ENCODE measurements at places on chromosomes 6 and 20.

DNA sequence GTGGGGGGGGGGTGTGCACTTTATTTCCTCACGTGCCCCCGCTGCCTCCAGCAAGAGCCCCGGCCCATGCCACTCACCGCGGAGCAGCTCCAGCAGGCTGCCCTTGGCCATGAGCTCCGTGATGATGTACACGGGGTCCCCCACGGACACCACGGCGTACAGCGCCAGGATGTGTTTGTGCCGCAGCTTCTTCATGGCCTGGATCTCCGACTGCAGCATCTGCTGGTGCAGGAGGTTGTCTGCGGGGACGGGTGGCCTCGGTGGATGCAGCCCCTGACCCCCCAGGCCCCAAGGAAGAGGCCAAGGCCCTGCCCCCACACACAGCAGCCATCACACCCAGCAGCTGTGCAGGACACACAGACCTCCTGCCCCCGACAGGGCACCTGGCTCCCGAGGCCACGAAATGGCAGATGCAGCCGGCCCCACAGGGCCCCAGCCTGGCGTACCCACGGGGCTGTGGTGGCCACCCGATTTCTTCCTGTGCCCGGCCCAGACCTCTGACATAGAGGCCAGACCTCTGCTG, 4.7 kb downstream of the PTK6 start:
- no peak for DNase-seq

DNA sequence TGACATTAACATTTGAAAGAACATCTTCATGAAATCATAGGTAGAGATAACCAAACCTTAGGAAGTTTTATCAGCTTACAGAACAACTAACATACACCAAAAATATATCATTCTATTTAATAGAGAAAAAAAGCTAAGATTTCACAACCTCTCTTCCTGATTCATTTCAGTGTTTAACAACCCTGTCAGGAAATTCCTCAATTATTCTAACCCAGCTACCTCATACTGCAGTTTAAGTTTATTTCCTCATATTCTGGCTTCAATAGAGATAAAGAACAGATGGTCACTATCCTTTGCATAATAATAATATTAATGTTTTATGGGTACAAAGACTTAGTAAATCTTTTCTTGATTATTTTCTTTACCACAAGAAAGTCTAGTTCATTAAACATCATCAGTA, 112.9 kb upstream of the HSF2 start:
- DNase-seq: no peak

DNA sequence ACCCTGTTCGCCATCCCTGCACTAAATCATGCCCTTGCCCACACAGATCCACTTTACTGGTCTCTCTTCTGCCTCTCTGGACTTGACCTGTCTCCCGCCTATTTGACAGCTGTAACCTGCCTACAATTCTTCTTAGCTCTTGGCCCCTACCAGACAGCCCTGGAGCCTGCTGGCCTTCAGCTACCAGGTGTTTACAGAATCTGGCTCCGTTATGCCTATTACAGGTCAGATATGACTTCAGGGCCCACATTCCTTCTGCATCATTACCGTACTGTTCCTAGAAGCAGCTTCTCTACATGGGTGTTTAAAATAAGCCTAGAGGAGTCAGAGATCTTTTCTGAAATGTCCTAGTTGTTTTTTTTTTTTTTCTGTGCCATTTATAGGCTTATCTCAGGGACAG, 45.4 kb upstream of the CCN6 start:
- no peak for DNase-seq

DNA sequence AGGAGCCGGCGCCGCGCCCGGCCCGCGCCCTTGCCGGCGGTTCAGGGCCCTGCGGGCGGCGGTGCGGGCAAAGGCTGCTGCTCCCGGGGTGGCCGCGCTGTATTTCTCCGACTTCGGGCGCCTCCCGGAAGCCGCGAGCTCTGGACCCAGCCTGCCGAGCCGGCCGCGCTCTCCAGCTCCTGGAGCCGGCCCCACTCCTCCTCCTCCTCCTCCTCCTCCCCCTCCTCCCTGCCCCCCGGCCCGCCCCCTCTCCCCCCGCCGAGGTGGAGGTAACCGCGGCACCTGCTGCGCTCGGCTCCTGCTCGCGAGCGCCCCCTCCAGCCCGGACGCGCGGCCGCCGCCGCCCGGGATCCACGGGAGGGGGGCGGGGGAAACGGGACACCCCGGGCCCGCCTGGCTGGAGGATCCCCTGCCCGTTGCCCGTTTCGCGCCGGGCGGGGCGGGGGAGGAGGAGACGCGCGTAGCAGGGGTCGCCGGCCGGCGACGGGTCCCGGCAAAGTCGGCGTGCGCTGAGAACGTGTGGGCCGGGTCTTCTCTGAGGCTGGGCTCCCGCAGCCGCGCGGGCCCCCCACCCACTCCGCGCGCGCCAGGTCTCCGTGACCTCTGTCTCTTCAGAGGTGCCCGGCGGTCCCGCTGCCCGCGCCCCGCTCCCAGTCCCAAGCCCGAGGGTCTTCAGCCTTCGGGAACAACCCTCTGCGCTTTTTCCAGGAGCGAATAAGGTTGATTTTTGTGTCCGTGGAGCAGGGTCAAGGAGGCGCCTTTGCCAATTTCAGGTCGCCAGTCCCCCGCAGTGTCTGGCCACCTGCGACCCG, at the start of gene SLC22A23:
SLC22A23 (minus strand) TSS at position 153 of the 812 bp plus-strand sequence. CDS start 491 bp downstream, outside the sequence.
- peak; percentile 68 for DNase-seq

DNA sequence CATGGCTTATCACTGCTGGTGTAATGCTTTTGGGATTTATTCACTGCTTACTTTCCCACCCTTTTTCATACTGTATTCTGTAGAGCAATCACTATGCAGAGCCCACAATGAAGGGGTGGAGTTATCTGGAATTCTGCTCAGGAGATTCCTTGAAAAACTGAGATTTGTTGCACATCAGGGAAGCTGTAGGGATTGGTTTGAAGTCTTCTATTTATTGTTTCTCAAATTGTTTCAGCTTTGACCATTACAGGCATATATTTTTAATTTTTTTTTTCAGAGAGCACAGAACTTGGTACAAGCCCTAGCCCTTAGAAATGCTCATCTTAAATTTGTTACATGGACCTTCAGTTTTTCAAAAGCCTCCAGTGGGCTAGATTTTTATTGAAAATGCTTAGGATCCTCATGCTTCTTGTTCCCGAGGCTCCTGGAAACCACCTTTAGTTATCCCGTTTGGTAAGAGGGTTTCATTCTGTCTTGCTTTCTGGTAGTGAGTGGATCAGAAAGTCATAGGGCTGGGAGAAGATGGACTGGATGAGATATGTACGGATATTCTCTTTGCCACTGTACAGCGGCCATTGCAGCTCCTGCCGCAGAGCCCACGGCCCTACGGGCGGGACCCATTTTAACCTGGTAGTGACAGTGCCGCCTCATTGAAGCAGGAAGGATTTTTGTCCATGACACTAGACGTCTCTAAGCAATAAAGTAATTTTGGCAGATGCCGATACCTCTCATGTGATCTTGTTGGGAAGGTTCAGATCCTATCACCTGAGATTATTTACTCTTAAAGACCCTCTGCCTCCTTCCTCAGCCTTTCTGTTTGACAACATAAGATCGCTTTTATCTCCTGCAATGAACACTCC, 45.3 kb upstream of the ZNF184 start:
- no peak for DNase-seq

DNA sequence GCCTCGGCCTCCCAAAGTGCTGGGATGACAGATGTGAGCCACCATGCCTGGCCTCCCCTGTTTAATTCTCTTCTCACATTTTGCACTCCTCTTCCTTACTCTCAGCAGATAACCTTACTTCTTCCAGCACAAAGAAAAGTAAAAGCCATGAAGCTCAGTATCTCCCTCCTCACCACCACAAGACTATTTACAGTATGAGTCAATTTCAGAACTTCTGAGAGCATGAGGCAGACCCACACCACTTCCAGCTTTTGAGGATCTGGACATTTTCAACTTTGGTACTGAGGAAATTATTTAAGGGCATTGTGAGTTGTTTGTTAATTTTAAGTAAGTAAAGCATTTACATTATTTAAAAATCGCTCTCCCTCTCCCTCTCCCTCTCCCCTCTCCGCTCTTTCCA, 8.0 kb upstream of the SNX3 start:
- no peak for DNase-seq

DNA sequence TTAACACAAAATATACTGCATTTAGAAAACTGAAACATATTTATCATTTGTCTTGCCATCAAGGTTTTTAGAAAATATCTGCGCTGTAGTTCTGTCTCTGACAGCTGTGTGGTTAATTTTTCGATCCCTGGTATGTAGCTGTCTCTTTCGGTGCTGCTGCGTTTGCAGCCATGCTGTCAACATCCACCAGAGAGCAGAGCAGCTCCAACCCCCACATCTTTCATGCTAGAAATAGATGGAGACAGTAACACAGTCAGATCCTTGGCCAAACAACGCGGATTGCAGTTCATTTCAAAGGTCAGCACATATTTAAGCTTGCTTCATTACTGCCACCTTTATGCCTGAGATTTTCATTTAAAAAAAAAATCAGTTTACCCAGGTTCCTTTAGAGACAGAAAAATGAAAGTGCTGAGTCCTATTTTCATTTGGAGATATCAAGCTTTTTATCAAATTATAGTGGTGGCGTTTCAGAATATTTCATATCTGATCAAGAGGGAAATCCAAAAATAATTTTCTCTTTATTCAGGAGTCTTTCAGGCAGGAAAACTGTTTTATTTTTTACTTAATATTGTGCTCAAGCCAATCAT, 157.7 kb upstream of the MMS22L start:
- no peak for DNase-seq

GRCh38 chr6:37029249-37029971, 24.0 kb downstream of the FGD2 start:
- DNase-seq: peak; percentile 71

DNA sequence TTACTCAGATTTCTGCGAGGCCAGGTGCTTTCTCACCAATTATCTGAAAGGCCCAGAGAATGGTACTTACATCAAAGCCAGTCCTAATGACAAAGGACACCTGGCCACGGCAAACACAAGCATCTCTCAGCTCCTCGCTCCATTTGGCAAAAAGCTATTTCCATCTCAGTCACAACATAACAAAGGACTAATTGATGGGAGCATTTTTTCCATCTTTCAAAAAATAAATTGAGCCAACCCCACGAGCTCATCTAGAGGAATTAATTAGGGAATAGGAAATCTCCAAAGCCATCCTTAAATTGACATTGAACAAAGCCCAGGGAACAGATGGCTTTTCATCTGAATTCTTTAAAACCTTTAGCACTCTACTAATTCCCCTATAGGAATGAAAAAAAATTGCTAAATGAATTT, 236.7 kb downstream of the HAO1 start:
- no peak for DNase-seq

GRCh38 chr6:20137837-20138236, 74.4 kb downstream of the MBOAT1 start:
- DNase-seq: no peak

DNA sequence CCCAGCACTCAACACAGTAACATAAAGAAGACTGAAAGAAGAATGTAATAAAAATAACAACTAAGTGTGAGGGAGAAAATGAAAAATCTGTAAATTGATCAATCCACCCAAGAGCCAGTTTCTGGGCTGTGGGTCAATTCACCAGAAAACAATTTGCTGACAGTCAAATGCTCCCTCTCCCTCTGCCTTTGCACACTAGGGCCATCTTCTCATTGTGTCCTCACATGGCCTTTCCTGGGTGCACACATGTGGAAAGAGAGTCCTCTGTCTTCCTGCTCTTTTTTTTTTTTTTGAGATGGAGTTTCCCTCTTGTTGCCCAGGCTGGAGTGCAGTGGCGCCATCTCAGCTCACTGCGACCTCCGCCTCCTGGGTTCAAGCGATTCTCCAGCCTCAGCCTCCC, 53.9 kb upstream of the PRND start:
- DNase-seq: no peak

- no peak for DNase-seq
Observed at GRCh38 chr6:99014061-99014460, 66.3 kb upstream of the FBXL4 start.

DNA sequence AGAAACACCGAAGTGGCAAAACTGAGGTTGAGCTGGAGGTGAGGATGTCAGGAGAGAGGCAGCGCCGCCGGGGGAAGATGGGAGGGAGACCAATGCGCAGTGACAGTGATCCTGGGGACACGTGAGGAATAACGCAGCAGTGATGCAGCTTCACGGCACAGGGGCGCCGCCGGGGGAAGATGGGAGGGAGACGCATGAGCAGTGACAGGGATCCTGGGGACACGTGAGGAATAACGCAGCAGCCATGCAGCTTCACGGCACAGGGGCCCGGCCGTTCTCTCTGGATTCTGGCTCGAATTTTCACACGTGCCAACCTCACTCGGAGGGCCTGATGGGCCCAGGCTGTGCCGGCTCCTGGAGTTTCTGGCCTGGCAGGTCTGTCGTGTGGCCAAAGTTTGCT, 94.7 kb downstream of the SMOC2 start:
- DNase-seq: no peak

- no peak for DNase-seq
Observed at GRCh38 chr6:22656706-22657351, 87.5 kb downstream of the HDGFL1 start.

- no peak for DNase-seq
Observed at GRCh38 chr6:108594151-108594550, 33.4 kb downstream of the FOXO3 start.

- DNase-seq: no peak
Observed at GRCh38 chr6:4347877-4348276, 212.5 kb upstream of the ECI2 start.

DNA sequence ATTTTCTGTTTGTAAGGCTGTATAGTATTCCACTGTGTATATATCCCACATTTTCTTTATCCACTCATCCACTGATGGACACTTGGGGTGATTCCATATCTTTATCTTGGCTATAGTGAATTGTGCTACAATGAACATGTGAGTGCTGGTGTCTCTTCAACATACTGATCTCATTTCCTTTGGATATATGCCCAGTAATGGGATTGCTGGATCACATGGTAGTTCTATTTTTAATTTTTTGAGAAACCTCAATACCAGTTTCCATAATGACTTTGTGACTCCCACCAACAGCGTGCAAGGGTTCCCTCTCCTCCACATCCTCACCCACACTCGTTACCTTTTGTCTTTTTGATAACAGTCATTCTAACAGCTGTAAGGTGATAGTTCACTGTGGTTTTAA, 166.0 kb downstream of the ARHGAP18 start:
- no peak for DNase-seq

Measured in stimulated activated naive CD8-positive, alpha-beta T cell treated with anti-CD3 and anti-CD28 coated beads, Interleukin-15, amount 100 ng/mL, for 72 hours (primary cell).